ENCODE measurements at places on chromosomes 3 and 15.
A peak's percentile ranks its signal among the peaks of the same experiment; 100 is the strongest.

DNA sequence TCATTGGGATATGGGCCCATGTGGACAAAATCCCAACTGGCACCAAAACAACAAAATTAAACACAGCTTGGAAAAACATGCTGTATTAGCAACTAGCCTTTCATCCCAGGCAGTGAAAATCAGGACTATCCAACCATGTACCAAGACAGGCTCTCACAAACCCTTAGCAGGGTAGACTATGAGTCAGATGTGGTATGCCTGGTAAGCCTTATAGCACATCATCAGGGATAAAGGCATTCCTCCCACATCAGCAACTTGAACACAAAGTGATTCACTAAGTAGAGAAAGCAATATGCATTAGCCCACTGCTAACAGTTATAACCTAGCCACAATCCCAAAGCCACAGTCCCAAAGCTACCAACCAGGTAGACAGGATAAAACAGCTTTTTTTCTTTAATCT is 8.0 kb downstream of the CEP152 start:
- DNase-seq: no peak

DNA sequence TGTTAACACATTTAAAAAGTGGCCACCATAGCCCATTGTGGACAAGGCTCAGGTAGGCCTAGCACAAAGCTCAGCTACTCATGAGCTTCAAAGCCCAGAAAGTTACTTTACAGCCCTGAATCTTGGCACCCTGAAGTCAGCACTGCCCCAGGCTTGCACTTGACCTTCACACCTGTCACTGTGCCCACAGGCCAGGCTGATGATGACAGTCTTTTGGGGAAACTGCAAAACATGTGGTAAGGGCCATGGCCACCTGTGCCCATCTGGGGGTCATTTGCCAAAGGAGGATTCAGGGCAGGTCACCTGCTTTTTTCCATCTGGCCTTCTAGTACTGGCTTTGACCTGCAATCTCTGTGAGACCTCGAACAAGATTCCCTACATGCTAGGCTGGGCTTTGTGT is 11.0 kb downstream of the CHDH start:
- no peak for DNase-seq

- DNase-seq: no peak
Measured at GRCh38 chr3:53794597-53794996, 51.6 kb downstream of the CHDH start.

GRCh38 chr15:56390739-56391267 is 25.6 kb downstream of the TEX9 start:
- DNase-seq: no peak

DNA sequence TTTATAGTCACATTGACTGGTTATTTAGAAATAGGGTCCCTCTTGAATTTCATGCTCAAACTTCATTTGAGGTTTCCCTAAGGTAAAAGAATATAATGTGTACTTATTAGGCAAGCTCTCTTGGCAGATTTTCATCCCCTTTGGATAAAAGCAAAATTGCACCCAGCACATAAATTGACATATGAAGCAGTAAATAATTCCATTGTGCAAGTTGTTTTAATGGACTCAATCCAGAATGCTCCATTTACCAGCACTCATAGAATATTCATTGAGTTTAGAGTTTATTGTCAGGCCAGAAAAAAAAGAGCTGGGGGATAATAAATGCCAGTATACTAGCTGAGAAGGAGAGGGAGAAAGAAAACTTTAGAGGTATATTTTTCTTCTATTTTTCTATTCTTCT is 136.8 kb downstream of the TPRG1 start:
- no peak for DNase-seq

GRCh38 chr3:117059067-117059955 is 349.7 kb downstream of the TUSC7 start:
- DNase-seq: no peak

GRCh38 chr3:185558395-185558794 is 6.0 kb upstream of the LIPH start:
- no peak for DNase-seq

GRCh38 chr3:111794711-111795110 is 64.4 kb upstream of the PHLDB2 start:
- DNase-seq: no peak

DNA sequence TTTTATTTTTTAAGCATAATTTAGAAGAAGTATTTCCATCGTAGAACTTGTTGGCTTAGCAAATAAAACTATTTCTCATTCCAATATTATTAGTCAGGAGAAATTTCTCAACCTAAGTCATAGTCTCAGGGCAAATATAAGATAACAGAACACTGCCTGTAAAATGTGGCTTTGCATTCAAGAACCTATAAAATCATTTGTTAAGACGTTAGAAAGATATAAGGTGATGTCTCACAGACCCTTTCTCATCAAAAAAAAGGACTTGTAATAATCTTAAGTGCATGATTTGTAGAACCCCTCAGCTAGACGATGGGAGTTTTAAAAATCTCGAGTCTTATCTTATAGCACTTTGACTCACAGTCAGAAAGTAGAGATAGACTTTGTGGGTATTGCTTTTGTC is 314.7 kb upstream of the CFAP20DC start:
- no peak for DNase-seq

- DNase-seq: no peak
Measured at GRCh38 chr15:54550954-54551353, 572.7 kb downstream of the UNC13C start.

DNA sequence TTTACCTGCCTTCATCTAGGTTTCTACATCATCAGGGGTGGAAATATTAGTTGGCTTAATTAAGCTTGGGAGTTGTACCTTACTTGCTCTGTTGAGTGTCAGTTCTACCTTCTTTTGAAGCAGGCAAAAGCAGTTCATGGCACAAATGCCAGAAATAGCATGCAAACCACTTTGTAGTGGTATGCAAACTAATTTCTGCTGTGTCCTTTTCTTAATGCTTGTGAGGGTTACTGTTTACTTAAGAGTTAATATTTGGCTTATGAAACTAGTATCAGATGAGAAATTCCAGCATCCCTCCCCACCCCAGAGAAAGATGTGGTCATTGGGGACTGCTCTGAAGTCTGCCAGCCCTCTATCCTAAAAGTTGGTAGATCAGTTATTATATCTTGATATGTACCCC is 7.1 kb downstream of the ATP2C1 start:
- DNase-seq: no peak

DNA sequence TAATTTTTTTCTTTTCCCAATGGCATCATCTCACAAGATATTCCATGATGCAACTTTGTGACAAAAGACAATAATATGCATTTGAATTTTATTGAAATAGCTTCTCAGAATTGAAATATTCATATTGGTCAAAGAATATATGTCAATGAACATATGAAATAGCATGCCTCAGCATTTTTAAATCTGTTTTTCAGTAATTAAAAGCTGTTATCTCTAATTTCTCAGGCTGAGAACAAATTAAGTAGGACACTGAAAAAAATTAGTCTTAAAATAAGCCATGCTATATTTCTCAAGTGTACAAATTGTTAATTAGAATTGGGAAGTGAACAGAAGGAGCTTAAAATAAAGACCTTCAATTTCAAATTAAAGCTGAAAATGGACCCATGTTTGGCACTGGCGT is 570.1 kb downstream of the MFSD1 start:
- DNase-seq: no peak

DNA sequence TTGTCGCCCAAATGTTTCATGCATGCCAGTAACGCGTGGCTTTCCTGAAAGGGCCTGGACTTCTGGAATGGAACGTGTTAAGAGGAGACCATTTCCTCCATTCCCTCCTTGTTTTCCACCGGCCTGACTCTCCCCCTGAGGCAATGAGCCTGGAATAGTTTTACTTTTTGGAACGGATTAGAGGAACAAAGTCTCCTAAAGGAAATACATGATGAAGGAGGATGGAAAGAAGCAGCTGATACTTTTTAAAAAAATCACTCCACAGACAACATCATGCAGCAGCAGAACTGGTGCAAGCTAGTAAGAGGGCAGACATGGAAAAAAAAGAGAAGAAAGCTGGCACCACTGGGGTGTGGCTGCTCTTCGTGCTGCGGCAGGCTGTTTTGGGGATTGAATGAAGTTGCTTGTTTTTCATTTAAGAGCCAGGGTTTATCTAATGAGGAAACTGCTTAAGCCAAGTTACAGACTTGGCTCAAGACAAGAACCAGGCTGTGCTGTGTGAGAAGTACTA is 3.6 kb upstream of the KBTBD12 start:
- no peak for DNase-seq

GRCh38 chr15:82135638-82136037 is 89.8 kb upstream of the MEX3B start:
- no peak for DNase-seq

DNA sequence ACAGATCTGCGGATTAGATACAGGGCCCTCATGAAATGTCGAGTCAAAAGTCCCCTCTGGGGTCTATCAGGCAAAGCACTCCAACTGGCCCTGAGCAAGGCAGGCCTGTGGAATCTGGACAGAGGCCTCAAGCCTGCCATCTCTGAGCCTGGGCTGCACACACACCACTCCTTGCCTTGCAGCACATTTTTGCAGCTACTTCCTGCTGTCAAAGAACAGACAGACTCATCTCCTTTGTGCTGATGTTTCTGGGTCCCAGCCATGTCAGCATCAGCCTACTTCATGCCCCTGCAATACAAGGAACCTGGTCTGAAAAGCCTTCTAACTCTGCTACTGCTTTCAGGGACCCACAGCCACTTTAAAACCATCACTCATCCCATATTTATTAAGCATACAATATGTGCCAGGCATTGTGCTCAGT is 60.6 kb upstream of the IL12A start:
- no peak for DNase-seq

GRCh38 chr3:40828741-40829415 is 304.1 kb downstream of the ZNF621 start:
- DNase-seq: no peak

DNA sequence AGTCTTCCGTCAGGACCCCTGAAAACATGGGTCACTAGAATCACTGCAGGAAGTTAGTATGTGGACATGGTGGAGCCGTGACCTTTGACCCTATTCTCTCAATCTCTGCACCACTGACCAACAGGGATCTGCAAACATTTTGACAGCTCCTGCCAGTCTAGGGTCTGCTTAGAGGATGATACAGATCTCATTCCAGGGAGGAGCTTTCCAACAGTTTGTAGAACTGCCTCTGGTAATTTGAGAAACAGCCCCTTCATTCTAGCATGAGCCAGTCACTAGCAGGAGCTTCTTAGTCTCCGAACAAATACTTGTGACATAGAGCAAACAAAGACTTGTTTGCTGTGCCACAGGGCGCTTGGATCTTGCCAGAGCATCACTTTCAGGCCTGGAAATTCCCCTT is 270.3 kb upstream of the CFAP20DC start:
- no peak for DNase-seq

DNA sequence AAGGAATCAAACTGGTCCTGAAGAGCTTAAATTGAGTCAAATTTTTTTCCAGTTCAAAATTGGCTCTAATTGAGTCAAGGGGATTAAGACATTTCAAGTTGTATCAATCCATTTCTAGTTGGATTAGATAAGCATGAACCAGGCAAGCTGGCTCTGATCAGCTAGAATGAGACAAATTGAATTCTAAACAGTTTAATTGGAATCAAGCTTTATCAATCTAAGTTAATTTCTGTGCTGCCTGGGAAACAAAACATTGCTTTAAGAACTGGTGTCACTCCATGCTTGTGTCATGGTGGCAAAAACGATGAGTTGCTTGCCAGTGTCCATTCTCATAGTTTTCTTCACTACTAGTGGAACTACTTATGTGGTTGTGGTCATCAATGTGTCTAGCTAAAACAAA is 116.8 kb downstream of the TGFBR2 start:
- no peak for DNase-seq

DNA sequence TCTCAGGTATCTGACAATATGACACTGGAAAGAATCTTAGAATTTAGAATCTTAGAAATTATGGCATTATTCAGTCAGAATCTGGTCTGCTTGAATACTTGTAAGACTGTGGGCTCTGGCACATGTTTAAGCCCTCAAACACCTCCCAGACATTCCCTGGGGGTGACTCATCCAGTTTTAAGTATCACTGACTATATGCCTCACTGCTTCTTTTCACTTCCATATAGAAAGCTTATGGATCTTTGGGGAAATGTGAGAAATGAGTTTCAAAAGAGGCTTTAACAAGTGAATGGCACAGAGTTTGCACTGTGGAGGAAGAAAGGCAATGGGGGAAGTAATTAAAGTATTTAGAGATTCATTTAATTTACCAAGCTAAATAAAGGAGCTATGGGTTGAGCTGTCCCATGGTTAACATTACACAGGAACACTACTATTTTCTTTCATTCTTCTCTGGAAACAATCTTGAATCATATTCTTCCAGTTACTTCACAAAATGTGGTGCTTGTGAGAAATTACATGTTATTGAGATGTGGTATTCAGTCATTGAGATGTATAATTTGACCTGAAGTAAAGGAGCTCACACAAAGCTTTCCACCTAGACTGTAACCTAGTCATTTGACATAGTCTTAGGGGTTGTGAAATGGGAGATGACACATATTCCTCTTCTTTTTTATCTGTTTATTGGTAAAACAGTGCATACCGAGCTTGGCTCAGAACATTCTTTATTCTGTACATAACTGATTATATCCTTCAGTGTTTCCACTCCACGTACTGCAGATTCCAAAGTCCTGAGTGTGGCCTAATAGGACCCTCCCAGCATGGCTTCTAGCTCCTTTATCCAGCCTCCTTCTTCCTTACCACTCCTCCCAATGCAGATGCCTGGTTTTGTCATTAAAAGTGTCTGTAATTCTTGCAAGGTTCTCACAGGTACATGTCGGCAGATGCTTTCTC is 544.6 kb upstream of the NECTIN3 start:
- DNase-seq: no peak

- DNase-seq: no peak
Measured at GRCh38 chr15:46461416-46461815, 826.6 kb downstream of the SQOR start.

DNA sequence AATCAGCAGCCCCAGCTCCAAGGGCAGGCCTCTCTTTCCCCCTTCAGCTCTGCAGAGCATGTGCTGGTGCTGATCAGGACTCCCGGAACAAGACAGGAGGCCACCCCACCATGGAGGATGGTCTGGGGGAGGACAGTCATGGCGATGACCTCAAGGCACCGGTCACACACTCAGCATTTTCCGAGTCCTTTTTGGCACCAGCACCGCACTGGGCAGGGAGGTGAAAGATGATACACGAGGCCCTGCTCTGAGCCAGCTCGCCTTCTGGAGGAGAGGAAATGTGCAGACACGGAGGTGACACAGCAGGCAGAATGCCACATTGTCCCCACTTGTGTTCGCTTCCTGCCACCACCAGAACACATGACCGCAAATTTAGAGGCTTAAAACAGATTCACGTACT is 61.8 kb upstream of the SEC61A1 start:
- DNase-seq: no peak

DNA sequence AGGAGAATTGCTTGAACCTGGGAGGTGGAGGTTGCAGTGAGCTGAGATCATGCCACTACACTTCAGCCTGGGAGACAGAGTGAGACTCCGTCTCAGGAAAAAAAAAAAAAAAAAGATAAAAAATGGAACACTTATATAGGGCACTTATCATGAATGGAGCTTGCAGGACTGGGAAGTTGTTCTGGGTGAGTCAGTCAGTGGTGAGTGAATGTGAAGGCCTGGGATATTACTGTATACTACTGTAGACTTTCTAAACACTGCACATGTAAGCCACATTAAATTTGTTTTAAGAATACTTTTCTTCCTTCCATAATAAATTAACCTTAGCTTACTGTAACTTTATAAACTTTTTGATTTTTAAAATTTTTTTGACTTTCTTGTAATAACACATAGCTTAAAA is 59.8 kb downstream of the SFMBT1 start:
- no peak for DNase-seq

- DNase-seq: no peak
Measured at GRCh38 chr15:99241752-99242151, 7.6 kb downstream of the TTC23 start.

- DNase-seq: peak; percentile 79
Measured at GRCh38 chr15:41811432-41812195, 16.3 kb upstream of the JMJD7 start.

All from CD4-positive, alpha-beta T cell treated with Interleukin-2 at 100 ng/mL for 4 hours (primary cell).